ENCODE measurements at places on chromosomes 11 and 22.

DNA sequence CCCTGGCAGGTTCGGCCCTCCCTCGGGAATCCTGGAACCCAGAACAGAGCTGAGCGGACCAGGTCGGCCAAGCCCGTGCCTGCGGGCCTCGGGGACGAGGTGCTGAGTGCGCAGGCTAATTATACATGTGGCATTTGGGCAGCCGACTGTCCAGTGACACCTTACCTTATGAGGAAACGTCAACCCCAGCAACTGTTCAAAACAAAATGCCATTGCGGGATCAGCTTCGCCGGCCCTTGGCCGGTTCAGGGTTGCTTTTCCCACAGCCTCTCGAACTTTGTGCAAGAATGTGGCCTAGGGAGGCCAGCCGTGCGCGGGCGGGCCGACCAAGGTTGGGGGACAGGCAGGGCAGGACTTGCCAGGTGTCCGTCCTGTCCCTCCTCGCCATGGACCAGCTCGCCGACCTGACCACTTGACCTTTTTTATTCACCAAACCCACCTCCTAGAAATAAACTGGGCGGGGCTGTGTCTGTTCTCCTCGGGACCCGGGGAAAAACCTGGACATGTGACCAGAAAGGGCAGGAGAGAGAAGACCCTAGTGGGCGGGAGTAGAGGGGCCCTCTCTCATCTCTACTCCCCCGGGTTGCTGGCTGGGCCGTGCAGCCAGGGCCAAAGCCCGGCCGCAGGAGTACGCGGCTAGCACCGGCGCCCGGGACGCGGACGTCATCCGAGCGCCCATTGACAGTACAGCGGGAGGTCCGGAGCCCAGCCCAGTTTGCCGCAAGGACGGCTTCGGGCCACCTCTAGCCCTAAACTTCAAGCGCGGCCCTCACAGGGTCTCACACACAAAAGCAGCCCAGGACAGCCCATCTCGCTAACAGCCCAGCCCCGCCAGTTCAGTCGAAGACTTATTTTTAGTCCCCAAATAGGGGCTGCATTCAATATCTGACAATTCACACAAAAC is 134.3 kb upstream of the C11orf58 start:
- peaks cover 25% of the 10 kb centered on the region for H3K4me1 ChIP-seq
- no peak for DNase-seq
- H3K27me3 ChIP-seq = peaks cover 58% of the 10 kb centered on the region
- H3K4me3 ChIP-seq = peak overlapping the region; percentile 49
- no peak overlapping the region for H3K27ac ChIP-seq

- H3K27ac ChIP-seq = peak overlapping the region; percentile 55
- H3K4me1 ChIP-seq = peaks cover 63% of the 10 kb centered on the region
- no peaks in the 10 kb centered on the region for H3K36me3 ChIP-seq
Measured at GRCh38 chr11:14079011-14079410, 116.5 kb downstream of the SPON1 start.

DNA sequence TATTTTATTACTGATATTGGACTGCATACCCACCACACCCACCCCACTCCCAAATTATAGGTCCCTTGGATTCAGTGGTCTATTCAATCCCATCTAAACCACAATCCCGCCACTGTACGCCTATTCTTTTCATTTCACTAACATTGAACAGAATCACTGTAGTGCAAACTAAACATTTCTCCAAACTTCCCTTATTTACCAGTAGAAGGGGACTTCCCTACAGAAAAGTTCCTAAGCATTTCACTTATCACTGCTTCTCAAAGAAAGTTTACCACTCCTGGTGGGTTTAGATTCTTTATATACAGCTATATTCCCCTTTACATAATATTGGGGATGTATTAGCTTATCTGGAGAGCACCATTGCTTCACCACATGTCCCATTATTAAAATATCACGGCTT is 29.3 kb downstream of the OR8B12 start:
- no peak for DNase-seq
- no peaks in the 10 kb centered on the region for H3K4me1 ChIP-seq
- H3K27me3 ChIP-seq = peaks cover 3% of the 10 kb centered on the region

- H3K27ac ChIP-seq = no peak overlapping the region
- no peaks in the 10 kb centered on the region for H3K36me3 ChIP-seq
- H3K4me1 ChIP-seq = no peaks in the 10 kb centered on the region
- no peak for DNase-seq
Measured at GRCh38 chr11:18650353-18650752, 16.2 kb upstream of the SPTY2D1 start.

DNA sequence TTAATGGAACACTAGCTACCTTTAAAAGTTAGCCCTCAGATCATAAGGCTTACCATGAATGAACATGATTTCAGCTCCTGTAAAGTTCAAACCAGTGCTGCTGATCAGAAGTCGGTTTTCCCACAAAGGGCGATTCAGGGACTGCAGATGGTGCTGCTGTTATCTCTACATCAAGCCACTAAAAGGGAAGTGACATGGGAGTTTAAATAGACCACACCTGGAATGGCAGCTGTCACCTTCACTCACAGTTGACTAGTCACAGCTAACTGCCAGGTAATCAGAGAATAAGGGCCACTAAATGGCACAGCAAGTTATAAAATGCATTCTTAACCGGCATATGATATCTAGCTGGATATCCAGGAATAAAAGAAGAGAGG is 581.1 kb upstream of the ARHGAP42 start:
- H3K27ac ChIP-seq = no peak overlapping the region
- H3K36me3 ChIP-seq = no peaks in the 10 kb centered on the region
- H3K27me3 ChIP-seq = no peaks in the 10 kb centered on the region
- no peak for DNase-seq
- H3K4me3 ChIP-seq = no peak overlapping the region

DNA sequence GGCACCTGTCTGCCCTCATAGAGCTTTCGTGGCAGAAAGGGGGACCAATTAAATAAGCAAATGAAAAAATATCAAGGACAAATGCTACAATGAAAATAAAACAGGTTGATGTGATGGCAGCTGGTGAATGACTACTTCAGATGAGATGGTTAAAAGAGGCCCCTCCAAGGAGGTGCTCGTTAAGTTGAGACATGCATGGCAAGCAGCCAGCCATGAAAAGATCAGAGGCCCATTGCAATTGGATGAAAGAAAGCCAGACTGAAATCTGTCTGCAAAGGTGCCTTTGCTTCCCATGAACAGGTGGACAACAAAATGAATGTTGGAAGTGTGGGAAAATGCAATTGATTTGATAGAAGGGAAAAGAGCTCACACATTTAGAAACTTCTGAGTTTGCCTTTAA is 848 bp upstream of the TRPC6 start:
- no peaks in the 10 kb centered on the region for H3K36me3 ChIP-seq
- H3K27ac ChIP-seq = no peak overlapping the region
- DNase-seq = no peak
- no peaks in the 10 kb centered on the region for H3K4me1 ChIP-seq
- H3K4me3 ChIP-seq = no peak overlapping the region
- peaks cover 31% of the 10 kb centered on the region for H3K27me3 ChIP-seq

DNA sequence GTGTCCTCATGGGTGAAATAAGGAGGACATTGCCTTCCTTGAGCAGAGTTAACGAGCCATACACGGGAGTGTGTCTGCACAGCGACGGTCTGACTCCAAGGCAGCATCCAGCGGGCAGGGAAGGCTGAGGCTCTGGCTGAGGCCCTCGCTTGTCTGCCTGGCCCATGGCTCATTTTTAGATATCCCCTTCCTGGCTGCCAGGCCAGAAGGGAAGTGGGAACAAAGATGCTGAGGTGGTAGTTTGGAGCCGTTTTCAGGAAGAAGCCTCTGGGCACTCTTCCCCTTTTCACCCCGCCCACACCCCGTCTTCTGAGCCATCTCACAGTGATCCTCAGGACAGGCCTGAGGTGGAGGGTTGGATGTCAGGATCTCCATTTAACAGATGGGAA is 3.0 kb upstream of the SLCO2B1 start:
- H3K4me1 ChIP-seq = peaks cover 15% of the 10 kb centered on the region
- no peak for DNase-seq
- H3K27ac ChIP-seq = no peak overlapping the region

- H3K36me3 ChIP-seq = no peaks in the 10 kb centered on the region
- H3K4me1 ChIP-seq = no peaks in the 10 kb centered on the region
- no peak overlapping the region for H3K27ac ChIP-seq
- H3K4me3 ChIP-seq = no peak overlapping the region
Measured at GRCh38 chr11:21229224-21229623, 559.8 kb downstream of the NELL1 start.

GRCh38 chr22:45423524-45423923 is 10.0 kb downstream of the RIBC2 start:
- no peaks in the 10 kb centered on the region for H3K27me3 ChIP-seq
- peaks cover 9% of the 10 kb centered on the region for H3K36me3 ChIP-seq
- DNase-seq = no peak

DNA sequence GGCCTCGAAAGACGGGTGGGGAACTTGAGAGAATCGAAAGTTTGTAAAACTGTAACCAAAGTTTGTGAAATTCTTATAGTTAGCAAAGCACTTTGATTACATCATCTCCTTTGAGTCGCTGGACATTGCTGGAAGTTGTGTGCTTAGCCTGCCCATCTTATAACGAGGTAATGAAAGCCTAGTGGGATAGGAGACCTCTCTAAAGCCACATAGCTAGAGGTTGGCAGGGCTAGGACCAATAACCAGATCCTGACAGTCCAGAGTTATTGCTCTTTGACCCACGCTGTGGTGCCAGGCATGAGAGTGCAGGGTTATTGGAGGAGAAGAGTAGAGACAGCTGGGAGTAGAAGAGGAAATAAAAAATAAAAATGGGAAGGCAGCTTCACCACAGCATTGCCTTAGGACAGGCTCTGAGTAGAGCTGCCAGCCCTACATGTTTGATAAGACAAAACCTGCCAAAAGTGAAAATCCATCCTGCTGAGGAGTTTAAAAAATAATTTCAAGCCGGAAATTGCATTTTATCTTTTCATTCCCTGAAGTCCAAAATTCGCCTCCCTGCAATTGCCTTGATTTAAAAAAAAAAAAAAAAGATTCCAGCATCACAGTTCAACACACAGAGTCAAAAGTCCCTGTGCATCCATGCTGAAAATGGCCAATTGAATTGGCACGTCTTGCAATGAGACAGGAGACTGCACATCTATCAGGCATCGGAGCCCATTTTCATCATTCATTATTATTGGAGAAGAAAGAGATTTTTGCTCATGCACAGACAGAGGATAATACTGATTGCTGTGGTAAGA is 225.5 kb upstream of the POU2AF2 start:
- H3K27ac ChIP-seq = no peak overlapping the region
- DNase-seq = no peak
- peaks cover 8% of the 10 kb centered on the region for H3K27me3 ChIP-seq
- no peaks in the 10 kb centered on the region for H3K4me1 ChIP-seq
- H3K4me3 ChIP-seq = no peak overlapping the region
